ENCODE measurements at places on chromosomes 5 and 9.

GRCh38 chr9:127785933-127786772 lies at the start of gene CDK9:
Gene CDK9, plus strand, starts transcription at chr9:127786034. Its CDS starts 115 bp downstream, at chr9:127786149.
- DNase-seq: peak; percentile 96

GRCh38 chr5:90037646-90038045 lies 371.9 kb downstream of the CETN3 start:
- DNase-seq: no peak

- DNase-seq: no peak
Measured at GRCh38 chr5:157038568-157039187, 20.2 kb downstream of the HAVCR1 start.

DNA sequence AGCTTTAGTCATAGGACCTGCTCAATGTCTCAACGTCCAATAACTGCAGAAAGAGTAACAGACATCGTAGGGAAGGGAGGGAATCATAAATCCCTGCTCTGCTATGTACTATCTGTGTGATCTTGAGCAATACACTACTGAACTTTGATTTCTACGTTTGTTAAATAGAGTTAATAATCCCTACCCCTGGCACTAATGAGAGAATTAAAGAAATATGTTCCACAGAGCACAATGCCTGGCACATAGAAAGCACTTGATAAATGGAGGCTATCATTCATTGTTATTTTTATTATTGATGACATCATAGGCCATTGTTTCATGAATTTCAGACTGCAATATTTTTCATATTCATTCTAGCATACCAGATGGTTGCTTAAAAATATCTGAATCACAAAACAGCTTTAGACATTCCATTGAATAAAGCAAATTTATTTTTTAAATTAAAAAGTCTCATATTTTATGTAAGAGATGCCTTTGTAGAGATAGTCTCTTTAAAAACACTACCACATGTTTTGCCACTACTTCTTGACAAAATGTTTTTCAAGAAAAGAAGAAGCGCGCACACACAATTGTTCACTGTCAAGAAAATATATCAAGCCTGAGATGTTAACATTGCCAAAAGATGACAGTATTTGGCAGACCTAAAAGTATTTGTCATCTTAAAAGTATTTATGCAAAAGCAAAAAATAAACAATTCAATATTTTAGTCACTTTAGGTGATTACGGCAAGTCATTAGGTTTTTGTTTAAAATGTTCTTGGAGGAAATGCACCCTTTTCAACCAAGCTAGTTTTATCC lies 108.5 kb downstream of the EBF1 start:
- DNase-seq: no peak

DNA sequence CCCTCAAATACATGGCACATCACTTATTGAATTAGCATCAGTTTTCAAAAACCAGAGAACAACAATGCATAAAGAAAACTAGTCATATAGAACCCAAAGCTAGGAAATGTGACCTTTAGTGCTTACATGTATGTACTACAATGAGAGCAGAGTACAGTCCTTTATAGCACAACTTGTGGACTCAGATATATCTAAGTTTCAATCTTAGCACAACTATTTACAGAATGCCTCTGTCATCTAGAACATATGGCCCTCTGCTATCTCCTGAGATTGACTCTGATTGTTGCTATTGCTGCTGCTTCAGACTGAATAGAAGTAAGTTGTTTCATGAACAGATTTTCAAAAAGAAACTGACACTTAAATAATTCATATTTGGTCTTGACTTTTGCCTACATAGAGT lies 1536.2 kb downstream of the EFNA5 start:
- DNase-seq: no peak

- DNase-seq: peak; percentile 33
Measured at GRCh38 chr9:4985386-4986266, 554 bp downstream of the JAK2 start.

Measured in D341Med (cell line).